ENCODE measurements at places on chromosomes 1 and 21. TPM values are rescaled to one million over a fixed set of nuclear protein-coding genes. Genes with fewer than 3 reads are reported as not detected.

- DNase-seq: no peak
Measured at GRCh38 chr1:112720800-112721199, 5.7 kb upstream of the PPM1J start.

GRCh38 chr1:101995984-101996745 lies 561 bp downstream of the OLFM3 start:
- DNase-seq: no peak

GRCh38 chr1:58000821-58001220 lies 545.7 kb downstream of the OMA1 start:
- no peak for DNase-seq

DNA sequence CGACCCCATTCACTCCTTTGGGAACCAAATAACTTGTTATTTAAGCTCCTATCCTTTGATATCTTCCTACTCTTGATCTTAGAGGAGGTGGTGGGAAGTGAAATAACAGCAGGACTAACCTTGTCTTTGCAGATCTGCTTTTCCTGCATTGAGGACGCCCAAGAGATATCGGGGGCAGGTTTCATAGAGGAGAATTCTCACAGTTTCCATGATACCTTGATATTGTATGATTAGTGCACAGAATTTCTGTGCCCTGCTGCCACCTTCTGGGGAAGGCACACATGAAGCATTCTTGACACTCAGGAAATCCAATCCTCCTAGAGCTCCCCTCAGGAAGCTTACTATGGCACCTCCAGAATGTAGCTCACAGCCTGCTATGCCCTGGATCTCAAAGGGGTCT lies 1.6 kb downstream of the CD1B start:
- no peak for DNase-seq

OR14A2 gene
- not detected for total RNA-seq

Measured in mesenteric fat pad (tissue), 1 donor.